ENCODE measurements at places on chromosomes 12 and 14. TPM values are rescaled to one million over a fixed set of nuclear protein-coding genes. Genes with fewer than 3 reads are reported as not detected.

The ARG2 gene
- 3.7 TPM for total RNA-seq

The KCNMB4 gene
- 1.4 TPM for total RNA-seq

DNA sequence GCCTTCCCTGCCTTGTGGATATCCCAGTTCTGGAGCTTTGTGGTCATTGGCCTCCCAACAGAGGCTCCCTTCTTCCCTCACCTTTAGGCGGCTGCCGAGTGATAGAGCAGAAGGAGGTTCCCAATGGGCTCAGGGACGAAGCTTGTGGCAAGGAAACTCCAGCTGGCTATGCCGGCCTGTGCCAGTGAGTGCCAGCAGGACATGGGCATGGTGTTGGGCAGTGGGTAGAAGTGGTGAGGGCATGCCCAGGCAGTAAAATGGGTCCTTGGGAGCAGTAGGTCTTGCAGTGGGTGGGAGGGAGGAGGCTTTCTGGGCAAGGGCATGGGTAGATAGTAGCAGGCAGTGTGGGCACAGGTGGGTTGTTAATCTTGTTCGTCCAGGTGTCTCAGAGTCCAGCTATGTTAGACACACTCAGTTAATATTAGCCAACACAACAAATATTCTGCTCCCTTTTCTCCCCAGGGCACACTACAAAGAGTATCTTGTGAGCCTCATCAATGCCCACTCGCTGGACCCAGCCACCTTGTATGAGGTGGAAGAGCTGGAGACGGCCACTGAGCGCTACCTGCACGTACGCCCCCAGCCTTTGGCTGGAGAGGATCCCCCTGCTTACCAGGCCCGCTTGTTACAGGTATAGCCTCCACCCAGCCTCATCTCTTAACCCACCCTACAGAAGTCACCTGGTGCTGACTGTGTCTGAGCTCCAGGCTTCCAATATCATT is 1.1 kb upstream of the IRF9 start:
- DNase-seq = no peak

DNA sequence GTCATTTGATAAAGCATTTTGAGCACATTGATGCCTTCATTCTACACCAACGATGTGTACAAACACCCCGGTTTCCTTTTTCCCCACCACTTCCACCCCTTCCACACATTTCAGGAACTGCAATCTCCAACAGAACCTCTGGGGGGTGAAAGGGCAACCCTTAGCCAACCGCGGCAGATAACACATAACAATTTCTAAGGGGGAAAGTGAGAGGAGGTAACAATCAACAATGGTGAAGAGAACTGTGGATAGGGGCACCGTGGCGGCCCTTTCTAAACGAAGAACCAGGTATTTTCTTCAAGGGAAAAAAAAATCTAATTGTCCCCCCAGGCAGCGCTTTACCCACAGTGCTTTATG is 1.1 kb downstream of the KITLG start:
- DNase-seq = no peak

- no peak for DNase-seq
Measured at GRCh38 chr12:124625867-124626675, 58.7 kb upstream of the NCOR2 start.

DNA sequence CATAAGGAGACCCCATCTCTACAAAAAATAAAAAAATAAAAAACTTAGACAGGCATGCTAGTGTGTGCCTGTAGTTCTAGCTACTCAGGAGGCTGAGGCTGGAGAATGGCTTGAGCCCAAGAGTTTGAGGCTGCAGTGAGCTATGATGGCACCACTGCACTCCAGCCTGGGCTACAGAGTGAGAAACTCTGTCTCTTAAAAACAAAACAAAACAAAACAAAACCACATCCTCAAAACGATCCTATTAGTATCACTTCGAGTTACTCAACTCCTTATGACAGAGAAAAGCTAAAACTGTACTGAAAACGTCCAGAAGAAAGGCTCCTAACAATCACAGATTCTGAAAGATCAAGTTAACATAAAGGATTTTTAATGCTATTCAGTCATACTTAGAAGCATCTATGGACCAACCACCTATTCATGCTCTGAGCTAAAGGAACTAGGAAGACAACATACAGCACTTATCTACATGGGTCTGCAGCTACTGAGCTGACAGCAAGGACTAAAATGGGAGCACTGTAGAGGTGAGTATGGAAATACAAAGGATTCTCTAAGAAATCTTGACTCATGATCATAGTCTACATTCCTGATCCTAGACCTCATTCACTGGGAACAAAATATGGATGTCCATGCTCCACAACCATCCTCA is 75.3 kb upstream of the DUSP6 start:
- no peak for DNase-seq

- no peak for DNase-seq
Measured at GRCh38 chr14:73870525-73871235, 16.0 kb upstream of the ZNF410 start.

DNA sequence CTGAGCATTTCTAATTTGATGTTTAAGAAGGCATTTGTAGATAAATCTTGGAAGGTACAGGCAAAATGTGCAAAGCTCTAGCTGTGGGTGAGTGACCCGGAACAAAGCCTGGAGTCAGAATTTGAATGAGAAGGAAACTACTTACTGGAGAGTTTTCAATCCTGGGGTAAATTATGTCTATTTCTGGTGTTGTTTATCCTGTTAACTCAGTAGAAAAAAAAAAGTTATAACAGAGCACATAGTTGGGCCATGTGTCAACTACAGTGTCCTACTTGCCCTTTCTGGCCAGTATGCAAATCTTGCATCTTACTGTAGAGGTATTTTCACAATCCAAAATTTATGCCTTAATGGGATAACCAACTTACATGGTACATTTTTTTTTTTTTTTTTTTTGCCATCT is 182.3 kb downstream of the SYNE2 start:
- no peak for DNase-seq

DNA sequence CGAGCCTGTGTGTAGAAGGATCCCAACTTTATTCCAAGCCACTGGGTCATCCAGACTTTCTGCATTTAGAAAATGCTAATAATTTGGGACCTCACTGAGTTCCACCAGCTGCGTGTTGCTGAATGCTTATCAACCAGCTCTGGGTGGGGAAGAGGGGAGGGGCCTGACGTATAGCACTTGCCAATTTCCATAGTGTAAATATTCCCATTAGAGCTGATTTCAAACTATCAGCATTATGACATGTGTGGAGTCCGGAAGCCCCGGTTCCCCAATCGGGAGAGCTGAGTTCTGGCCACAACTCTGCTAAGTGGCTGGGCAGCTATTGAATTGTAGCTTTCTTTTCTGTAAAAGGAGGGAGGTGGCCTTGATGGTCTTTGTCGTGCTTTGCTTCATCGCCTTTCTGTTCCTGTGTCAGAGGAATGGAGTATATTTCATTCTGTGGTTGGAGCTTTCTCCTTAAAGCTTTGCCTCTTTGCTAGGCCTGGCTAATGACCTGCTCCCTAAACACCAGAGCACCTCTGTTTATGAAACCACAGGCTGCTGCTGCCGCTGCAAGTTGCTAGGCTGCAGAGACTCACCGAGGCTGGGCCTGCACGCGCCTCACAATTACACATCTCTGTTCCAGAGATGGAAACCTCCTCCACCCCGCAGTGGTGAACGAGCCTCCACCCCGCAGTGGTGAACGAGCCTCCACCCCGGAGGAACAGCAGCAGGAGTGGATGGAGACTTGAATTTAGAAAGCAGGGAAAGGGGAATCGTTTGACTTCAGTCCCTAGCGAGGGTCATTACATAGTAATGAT is 7.7 kb upstream of the BCL7A start:
- no peak for DNase-seq

DNA sequence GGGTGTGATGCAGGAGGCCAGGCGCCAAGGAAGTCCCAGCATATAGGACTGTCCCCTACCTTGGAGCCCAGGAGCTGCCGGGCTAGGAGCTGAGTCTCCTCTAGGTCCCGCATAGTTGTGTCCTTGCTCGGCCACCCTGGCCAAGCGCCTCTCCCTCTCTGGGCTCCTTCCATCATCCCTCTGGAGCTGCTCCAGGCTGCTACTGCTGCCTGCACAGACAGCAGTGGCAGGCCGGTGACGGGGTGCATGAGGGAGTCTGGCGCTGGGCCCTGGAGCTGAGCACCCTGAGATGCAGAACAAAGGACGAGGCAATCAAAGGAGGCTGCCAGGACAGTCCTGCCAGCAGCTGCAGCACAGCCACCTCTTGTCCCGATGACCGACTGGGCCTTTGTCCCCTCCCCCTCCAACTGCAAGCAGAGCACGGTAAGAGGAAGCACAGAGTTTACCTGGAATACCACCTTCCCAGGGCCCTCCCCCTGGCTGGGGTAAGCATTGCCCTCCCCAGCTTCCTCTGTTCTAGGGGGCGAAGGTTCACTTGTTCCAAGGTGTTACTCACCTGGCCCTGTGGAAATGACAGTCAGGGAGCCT is 10.4 kb downstream of the DTX1 start:
- no peak for DNase-seq

Measured in CD8-positive, alpha-beta T cell (primary cell).